Iris pigment epithelial cell (primary cell): ENCODE measurements at places on chromosomes 1 and 21.

GRCh38 chr21:44708866-44709425, 2.4 kb downstream of the TSPEAR start:
- DNase-seq, result no peak

DNA sequence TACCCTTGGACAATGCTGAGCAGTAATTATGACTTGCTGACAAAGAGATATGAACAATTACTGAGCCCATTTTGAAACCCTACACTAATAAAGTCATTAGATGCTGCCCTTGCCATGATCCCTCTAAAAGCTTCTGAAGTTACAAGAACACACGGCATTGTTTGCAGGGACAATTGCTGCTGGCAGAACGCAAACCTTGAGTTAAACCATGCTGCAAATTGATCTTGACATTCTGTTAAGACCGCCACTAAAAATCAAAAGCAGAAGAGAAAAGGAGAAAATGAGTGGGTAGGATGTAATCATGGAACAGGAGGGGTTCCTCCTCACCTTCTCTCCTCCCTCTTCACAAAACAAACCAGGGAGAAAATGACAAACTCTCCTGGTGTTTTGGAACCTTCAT, 136.2 kb upstream of the DMRTA2 start:
- DNase-seq, result no peak

- DNase-seq, result no peak
Measured at GRCh38 chr21:31337996-31338907, 5.8 kb downstream of the TIAM1 start.

DNA sequence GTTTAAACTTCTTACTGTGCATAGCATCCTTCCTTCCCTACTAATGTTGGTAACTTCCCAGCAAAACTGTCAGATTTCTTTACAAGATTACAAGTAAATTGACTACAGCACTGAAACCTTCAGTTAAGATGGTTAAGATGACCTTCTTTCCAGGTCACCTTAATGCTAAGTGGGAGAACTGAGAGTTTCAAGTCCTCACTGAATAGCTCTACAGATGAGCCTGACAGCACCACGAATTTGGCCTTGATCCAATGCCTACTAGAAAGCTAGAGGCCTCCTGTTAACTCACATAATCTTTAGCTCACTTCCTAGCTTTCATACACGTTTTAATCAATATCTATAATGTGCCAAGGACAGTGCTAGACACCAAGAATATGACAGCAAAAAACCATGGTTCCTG, 276.0 kb upstream of the PLD5 start:
- no peak for DNase-seq

DNA sequence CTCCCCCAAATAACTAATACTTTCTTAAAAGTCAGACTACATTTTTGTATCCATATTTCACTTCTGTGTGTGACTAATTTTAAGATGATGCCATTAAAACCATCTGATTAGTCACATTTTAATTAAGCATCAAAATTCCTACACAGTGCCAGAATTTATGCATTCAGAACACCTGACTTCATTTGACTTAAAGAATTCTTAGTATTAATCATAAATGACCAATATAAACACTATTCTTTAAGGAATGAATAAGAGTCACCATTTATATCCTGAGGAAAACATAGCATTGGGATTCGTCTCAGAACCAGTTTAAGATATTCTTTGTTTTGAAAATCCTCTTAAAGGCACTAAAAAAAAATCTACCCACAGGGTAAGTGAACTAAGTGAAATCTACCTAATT, 37.0 kb downstream of the TM2D1 start:
- no peak for DNase-seq

DNA sequence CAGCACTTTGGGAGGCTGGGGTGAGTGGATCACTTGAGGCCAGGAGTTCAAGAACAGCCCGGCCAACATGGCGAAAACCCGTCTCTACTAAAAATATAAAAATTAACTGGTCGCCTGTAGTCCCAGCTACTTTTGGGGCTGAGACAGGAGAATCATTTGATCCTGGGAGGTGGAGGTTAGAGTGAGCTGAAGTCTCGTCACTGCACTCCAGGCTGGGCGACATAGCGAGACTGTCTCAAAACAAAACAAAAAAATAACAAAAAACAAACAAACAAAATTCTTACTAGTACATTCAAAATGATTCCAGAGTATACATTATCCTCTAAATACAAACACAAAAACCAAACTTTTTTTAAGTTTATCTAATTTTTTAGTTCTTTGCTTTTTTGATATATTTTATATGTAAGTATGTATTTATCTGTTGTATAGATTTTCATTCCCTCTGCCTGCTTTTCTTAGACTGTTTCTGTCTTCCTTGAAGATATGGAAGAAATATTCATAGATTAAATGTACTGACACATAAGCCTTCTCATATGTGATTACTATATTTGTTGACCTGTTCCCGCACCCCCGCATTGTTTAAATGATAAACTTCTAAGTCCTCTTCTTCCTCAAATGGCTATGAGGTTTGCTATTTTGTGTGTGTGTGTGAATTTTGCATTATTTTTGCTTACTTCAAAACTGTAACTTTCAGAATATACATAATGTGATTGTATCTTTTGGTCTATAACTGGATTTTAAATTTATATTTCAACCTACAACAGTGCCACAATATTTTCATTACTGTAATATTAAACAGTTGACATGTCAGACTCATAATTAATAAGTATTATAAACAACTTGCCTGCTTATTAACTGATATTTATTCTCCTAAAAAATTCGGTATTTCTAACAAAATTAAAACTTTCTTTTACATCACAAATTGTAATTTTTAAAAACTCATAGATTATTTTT, 1674.1 kb upstream of the B3GALT2 start:
- no peak for DNase-seq

GRCh38 chr1:83931658-83932253, 67.2 kb downstream of the TTLL7 start:
- peak; percentile 53 for DNase-seq

GRCh38 chr1:178921499-178921898, 50.6 kb upstream of the ANGPTL1 start:
- no peak for DNase-seq

DNA sequence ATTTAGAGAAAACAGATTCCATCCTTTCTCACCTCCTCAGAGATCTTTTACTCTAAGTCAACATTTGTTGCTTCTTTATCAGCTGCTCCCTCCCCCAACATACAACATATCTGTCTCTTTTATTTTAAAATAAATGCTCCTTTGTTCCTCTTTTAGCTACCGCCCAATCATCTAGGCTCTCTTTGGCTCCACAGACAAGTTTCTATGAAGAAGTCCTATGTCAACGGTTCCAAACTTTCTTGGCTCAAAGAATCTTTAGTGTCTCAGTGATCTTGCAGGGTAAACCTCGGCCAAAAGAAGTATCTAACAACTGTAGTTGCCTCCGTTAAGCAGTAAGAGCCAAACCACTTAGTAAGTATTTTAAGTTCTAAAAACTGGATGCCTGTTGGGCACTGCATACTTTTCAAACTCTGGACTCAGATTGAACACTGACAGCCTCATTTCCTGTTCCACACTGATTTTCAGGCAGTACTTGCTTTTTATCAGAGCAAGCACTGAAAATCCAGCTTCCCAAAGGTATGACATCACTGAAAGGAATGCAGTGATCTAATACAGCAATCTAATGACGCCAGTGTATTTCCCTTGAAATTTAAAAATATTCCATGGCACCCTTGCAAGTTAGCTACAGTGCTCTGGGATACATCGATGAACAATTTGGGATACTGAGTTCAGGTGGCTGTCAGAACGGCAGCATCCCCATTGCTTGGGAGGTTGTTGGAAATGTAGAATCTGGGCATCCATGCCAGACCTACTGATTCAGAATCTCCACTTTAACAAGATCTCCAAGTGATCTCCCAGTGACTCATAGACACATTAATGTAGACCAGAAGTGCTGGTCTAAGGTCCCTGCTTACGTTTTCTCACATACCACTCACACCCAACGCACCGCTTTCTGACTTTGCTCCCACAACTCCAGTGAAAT, 26.8 kb downstream of the EGLN1 start:
- peak; percentile 98 for DNase-seq

DNA sequence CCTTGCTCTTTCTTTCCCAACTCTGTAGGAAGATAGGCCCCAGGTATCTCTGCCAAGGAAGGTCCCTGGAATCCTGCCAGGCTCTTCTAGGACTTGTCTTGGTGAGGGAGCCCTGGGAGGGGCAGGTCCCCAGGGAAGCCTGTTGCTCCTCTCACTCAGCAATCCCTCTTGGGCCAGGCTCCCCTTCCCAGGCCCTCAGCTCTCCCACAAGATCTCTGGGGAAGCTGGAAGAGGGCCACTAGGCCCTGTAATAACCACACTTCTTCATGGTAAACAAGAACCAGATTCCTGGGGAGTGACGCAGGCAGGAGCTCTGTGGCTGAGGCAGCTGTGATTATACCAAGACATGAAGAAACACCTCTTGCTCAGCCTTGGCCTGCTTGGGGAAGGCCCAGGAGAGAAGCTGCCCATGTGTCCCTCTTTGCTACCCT, 9.9 kb upstream of the MAPKAPK2 start:
- peak; percentile 100 for DNase-seq

GRCh38 chr1:205588636-205589035, 43.2 kb downstream of the ELK4 start:
- DNase-seq, result peak; percentile 70

DNA sequence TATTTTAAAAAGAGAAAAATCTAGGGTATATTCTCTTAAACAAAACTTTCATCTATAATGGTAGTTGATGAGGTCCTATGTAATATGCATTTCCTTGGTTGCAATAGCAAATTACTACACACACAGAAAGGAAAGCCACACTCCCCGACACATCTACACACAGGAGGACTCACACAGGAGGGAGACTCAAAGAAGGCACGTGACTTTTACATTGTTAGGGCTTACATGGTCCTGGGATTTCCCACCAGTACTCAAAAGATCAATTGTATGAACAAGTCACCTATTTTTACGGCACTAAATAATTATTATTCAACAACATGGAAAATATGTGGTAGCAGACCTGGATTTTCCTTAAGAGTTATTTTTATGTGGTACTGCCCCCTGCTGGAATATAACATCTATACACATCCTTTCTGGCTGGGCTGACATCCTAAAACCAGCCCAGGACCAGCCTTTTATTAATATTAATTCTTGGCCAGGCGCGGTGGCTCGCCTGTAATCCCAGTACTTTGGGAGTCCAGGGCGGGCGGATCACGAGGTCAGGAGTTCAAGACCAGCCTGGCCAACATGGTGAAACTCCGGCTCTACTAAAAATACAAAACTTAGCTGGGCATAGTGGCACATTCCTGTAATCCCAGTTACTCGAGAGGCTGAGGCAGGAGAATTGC, 33.9 kb upstream of the LGALS8 start:
- DNase-seq, result peak; percentile 62

GRCh38 chr1:174815036-174815435, 184.7 kb upstream of the CACYBP start:
- DNase-seq, result peak; percentile 46

- DNase-seq, result no peak
Measured at GRCh38 chr1:55877437-55878232, 662.5 kb upstream of the USP24 start.

- DNase-seq, result no peak
Measured at GRCh38 chr1:205495237-205495823, 9.1 kb upstream of the CDK18 start.

DNA sequence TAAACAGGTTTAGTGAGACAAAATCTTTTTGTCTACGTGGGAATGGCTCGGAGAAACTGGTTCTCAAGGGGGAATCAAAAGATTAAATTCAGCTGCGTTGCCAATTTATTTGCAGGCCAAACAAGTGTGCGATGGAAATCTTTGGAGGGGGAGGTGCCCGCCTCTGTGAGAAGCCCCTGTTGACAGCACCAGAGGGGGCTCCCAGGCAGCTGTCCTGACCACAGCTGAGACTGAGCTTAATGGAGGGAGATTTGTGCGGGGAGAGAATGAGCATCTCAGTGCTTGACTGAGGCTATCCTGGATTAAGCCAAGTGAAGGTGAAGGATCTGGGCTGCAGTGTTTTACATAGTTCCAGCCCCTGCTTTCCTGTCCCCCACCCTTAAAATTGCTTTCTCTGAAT, 169.7 kb downstream of the ATG4C start:
- DNase-seq, result no peak

DNA sequence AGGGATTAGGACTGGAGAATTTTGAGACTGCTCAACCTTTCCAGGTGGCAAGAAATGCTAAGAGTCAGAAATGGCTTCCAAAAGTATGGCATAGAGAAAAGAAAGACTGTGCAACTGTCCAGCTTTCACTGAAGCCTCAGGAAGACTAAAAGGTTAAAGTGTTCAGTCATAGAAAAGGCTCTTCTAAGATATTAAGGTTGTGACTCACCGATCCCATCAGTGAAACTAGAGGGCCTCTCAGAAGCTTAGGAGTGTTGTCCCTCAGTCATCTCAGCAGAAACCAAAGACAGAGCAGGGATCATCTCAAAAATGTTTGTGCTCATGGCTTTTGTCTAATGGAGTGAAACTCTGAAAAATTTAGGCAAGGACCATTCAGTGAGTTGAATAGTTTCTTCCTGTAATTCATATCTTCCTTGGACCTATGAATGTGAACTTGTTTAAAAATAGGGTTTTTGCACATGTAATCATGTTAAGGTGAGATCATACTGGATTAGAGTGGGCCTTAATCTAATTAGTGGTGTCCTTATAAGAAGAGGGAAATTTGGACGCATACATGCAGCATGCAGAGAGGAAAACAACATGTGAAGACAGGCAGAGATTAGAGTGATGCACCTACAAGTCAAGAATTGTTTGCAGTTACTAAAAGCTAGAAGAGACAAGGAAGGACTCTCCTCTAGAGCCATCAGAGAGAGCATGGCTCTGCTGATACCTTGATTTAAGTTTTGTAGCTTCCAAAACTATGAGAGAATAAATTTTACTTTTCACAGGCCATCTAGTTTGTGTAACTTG, 71.3 kb downstream of the RPE65 start:
- peak; percentile 66 for DNase-seq

DNA sequence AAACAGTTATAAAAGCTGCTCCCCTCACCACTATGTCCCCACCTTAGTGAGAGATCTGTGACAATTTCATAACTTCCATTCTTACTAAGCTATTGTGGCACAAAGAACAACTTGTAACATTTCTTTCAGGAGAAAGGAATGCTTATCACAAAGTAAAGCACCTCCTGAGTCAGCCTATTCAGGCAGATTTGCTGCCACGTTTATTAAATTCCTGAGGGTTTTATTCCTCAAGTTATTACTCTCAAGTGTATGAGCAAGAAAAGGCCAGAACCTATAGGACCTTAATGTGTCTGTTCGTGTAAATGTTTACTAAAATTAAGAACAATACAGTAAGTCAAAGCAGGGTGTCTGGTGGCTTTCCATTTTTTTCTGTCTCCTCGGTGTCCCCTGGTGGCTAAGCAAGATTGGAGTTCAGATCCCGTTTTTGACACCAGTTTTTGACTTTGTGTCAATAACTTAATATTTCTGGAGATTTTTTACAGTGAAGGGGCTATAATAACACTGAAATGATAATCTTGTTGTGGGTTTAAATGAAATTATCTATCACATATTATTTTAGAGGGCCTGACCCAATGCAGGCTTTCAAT, 1539.6 kb downstream of the BRINP3 start:
- DNase-seq, result peak; percentile 48

- no peak for DNase-seq
Measured at GRCh38 chr1:24995661-24996060, 65.6 kb upstream of the RUNX3 start.
